GM04504 (cell line): ENCODE measurements at places on chromosomes 3 and 15.

GRCh38 chr3:19645093-19645492, 288.9 kb downstream of the EFHB start:
- no peak for DNase-seq

DNA sequence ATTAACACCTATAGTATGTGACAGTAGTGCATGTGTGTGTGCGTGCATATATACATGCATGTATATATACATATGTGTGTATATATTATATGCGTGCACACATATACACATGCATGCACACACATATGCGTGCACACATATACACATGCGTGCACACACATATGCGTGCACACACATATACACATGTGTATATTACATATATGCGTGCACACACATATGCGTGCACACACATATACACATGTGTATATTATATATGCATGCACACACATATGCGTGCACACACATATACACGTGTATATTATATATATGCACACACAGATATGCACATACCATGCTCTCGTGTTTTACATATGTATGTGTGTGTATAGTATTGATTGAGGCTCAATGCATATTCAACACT, 42.0 kb upstream of the MAP3K13 start:
- no peak for DNase-seq

GRCh38 chr3:57389271-57389670, 96.8 kb upstream of the ASB14 start:
- no peak for DNase-seq

- DNase-seq, result no peak
These were observed 492.6 kb downstream of the RBMS3 start for GRCh38 chr3:29773481-29773880.

DNA sequence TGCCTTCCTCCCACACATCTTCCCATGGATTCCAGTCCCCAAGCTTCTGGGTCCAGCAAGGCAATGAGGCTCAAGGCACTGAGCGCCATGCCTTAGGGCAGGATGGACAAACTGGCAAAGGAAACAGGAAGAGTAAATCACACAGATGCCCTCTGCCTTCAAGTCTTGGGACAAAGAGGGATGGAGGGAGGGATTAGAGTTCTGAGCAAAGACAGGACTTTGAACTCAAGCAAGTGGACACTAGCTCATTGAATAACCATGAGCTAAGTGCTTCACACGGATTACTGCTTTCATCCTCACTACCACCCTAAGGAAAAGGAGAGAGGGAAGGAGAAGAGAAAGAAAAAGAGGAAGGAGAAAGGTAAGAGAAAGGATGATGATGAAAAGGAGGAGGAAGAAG, 7.6 kb upstream of the THBS1 start:
- DNase-seq, result no peak

GRCh38 chr3:100252001-100252400, 8.8 kb upstream of the TBC1D23 start:
- no peak for DNase-seq

GRCh38 chr3:70889162-70890019, 577.0 kb upstream of the MDFIC2 start:
- peak; percentile 1 for DNase-seq

- DNase-seq, result peak; percentile 63
These were observed at the start of gene DCUN1D1 for GRCh38 chr3:182980204-182981037. Gene DCUN1D1 (minus strand): TSS chr3:182980538. CDS start chr3:182980489, 49 bp downstream.

DNA sequence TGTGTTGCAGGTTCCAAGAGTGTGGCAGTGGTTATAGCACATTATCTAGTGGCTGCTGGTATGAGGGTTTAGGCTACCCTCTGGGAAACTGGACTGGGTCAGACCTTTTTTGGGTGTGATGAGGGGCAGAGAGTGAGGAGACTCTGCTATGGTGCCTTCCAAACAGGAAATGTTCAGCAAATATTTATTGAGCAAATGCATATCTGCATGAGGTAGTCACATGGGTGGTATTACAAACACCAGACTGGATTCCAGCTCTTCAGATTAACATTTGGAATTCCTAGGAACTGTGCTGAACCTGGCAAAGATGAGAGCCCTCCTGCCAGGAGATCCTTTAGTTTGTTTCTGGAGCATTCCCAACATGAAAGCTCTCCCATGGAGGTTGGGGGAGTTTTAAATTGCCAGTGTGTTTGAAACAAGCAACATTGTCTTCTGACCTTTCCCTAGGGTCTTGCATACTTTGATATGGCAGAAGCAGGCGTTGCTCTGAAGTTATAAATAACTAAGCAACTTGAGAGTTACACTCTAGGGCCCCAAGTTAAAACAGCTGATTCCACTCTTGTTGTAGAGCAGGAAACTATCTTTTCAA, 341.2 kb upstream of the C2CD4B start:
- DNase-seq, result peak; percentile 43

DNA sequence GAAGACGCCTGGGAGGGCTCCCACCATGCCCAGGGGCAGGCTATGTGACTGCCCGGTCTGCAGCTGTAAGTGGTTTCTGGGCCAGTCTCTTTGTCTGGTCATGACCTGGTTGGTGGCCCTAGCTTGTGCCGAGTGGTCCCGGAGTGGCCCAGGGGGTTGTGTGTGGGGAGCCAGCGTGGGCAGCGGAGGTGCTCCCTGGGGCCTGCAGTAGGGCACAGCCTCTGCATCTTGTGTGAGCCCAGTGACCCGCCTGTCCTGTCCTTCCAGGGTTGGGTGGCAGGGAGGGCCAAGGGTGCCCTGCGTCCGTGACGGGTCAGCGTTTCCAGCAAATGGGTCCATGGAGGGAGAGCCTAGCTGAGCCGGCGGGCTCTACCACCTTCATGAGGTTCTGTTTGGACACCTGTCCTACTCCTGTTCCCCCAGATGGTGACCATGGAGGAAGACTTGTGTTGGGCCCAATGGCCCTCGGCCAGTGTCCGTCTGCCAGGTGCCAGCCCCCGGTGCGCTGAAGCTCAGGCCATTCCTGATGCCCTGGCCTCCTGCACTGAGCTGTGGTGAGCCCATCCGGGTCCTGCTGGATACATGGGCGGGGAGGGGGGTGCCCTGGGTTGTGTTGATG, 215.4 kb downstream of the SNRPN start:
- DNase-seq, result no peak

GRCh38 chr3:44104668-44105321, 136.9 kb upstream of the TOPAZ1 start:
- DNase-seq, result peak; percentile 13

DNA sequence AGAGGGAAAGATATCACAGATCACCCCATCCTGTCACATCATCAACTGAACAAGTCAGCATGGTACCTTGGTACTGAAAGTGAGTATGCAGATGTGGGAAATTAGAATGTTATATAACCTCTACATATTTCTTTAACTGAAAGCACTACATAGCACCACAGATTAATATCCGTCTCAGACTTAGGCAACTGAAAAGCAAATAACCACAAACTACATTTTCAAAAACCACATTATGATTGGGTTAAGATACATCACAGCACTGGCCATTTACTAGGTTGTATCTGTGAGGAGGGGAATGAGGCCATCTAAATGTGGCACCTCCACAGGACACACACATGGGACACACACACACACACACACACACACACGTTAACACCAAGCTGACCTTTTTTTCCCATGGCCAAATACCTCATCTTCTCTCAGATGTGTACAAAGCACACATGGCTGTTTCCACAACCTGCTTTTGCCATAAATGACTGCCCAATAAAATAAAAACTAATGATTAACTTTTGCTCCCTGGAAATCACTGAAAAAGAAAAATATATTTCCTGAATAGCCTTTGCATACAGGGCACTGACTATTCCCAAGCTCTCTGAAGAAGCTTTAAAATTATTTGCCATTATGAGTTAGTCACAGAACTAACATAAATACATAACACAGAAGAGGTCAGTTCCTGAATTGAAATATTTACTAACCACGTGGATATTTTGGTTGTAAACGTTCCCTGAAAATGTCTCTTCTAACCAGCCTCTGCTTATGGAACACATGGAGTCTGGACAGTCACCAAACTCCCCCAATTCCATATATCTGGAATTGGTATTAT, 60.1 kb downstream of the SUMF1 start:
- DNase-seq, result no peak

GRCh38 chr3:39251576-39251975, 28.3 kb downstream of the CX3CR1 start:
- DNase-seq, result no peak
